ENCODE measurements at places on chromosomes 7 and 10.

DNA sequence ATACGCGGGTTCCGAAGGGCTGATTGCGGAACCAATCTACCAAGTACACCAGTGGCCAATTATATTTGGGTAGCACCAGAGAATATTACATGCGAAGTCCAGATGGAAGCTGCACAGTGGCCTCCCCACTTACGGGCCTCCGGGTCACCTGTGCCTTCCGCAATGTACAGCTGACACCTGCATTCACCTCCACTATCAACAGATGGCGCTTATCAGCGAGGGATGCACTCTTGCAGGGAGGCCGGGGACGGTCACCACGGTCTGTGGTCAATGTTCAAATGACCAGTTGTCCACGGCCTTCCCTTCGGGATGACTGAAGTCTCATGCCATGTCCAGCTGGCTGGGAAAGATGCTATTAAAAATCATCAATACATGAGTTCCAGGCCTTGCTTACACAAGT is 47.6 kb downstream of the SLIT1 start:
- peak; percentile 12 for DNase-seq

- DNase-seq = peak; percentile 67
These were observed 24.0 kb downstream of the CCSER2 start for GRCh38 chr10:84352251-84352842.

GRCh38 chr7:128405471-128406313 is 4.1 kb downstream of the IMPDH1 start:
- DNase-seq = peak; percentile 29

DNA sequence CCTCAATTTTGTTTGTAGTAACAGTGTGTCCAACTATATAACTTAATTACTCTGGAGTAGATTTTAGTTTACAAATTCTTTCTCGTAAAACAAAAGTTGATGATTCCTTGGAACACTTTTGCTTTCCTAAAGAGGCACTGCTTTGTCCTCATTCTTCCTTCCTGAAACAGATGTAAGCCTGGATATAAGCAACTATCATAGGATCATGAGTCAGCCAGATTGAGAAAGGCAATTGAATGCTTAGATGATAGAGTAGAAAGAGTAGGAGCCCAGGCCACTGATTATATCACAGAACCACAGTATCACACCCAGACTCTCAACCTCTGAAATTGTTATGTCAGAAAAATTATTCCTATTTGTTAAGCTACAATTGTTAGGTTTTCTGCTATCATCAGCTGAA is 69.9 kb downstream of the TMEM106B start:
- DNase-seq = no peak

GRCh38 chr10:30415593-30415992 is 18.4 kb upstream of the MAP3K8 start:
- no peak for DNase-seq

DNA sequence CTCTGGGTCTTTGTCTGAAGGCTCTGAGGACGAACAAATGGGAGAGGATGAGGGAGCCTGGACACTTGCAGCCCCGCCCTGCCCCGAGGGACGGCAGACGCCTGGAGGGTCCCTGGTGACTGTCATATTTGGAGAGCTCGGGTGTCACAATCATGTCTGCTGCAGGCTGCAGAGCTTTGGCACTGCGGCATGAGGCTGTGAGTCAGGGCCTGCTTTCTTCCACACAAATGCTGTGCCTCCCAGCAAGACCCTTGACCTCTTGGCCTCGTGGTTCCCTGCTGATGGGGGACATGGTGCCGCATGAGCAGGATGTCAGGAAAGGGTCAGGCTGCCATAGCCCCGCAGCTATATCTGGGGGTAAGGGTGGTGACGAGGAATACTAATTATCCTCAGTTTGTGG is 64.9 kb upstream of the PPIF start:
- no peak for DNase-seq

GRCh38 chr10:17001961-17002749 is 127.5 kb downstream of the CUBN start:
- DNase-seq = no peak

DNA sequence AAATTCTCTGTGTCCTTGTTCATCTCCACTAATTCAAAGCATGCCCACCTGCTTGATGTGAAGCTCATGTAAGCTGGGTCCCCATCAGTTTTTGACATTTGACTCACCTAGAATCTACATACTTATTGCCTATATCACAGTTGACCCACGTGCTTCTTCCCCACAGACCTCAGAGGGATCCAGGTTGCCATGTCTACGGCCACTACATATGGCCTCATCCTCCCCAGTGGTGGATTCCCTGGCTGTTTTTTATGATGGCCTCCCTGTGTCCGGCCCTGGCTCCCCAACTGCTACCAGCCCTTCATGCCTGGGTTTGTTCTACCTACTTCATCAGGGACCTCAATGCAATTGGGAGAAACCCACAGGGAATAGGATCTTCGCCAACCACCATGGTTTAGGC is 187.4 kb upstream of the GDF10 start:
- no peak for DNase-seq

Measured in body of pancreas (tissue), 4 donors.